GM12878 (cell line): ENCODE measurements at places on chromosomes 12 and 14. TPM values are rescaled to one million over a fixed set of nuclear protein-coding genes. Genes with fewer than 3 reads are reported as not detected.

The KCNK13 gene
- polyA plus RNA-seq = not detected in 2 replicates

The SOAT2 gene
- 0.40 and 0.72 TPM in 2 replicates for polyA plus RNA-seq

The GLI1 gene
- polyA plus RNA-seq = 0.27 TPM in 1 of 2 replicates, not detected in the other

The CLEC4D gene
- polyA plus RNA-seq = not detected in 2 replicates

The NGB gene
- not detected in 2 replicates for polyA plus RNA-seq

The HOXC5 gene
- polyA plus RNA-seq = not detected in 2 replicates

The SALL2 gene
- polyA plus RNA-seq = 1.7 TPM in 2 replicates

The MAP1LC3B2 gene
- polyA plus RNA-seq = 2.7 and 3.7 TPM in 2 replicates

The EXOC3L4 gene
- not detected in 2 replicates for polyA plus RNA-seq

The NCOR2 gene
- polyA plus RNA-seq = 13.8 and 17.1 TPM in 2 replicates

DNA sequence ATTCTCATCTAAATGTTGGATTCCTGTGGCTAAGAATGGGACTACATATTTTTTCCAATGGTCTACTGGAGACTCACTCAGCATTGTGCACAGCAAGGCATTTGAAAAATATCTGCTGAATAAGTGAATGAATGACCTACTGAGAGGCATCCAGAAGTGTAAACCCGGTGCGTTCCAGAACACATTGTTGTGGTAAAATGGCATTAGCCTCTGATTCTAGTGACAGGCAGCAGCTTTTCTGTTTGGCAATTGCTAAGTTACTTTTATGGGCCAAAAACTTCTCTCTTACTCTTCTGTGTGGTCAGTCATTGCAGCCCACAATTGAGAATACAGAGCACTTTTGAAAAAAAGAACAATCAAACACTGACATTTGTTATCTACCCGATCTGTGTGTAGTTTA lies 36.5 kb downstream of the WIF1 start:
- no peak for DNase-seq

DNA sequence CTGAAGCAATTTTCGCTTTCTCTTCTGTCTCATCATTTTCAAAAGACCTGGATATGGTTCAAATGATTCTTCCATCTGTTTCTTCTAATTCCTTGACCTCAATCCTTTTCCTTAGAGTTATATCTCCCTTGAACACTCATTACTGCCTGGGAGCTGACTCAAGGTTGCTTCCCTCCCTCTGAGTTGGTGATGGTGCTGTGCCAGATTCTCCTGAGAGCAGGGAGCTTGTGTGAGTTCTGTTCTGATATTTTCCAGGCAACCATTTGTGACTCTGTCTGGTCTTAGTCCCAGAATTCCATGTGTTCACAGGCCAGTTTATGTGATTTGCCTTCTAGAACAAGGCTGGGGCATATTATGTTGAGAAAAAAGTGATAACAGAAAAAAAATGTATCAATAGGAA lies 505.1 kb upstream of the SYT1 start:
- DNase-seq = no peak

DNA sequence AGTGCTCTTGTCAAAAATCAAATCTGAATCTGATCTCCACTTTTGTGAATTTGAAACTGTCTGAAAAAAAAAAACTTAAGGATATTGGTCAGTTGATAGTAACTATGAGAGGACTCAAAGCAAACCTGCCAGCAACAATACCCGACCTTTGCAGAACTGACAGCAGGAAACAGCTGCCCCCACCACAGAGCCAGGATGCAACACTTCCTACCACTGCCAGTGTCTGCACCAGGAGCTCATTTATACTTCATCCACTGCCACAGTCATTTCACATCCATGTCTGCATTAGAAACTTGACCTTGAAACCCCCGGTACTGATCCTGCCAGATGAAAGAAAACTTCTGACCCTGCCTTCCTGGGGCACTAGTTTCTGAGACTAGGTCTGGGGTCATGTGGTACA lies 27.4 kb upstream of the RXYLT1 start:
- no peak for DNase-seq

DNA sequence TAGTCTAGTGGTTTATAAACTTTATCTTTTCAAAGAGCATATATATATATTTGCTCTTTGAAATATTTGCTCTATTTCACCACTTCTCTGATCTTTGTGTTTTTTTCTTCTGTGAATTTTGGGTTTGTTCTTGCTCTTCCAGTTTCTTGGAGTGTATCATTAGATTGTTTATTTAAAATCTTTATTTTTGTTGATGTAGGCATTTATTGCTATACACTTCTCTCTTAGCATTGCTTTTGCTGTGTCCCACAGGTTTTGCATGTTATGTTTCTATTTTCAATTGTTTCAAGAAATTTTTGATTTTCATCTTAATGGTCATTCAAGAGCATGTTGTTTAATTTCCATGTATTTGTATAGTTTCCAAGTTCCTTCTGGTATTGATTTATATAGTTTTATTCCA lies 69.1 kb downstream of the BRMS1L start:
- no peak for DNase-seq

- DNase-seq = no peak
Measured at GRCh38 chr12:124035163-124035562, 62.1 kb downstream of the ZNF664 start.

DNA sequence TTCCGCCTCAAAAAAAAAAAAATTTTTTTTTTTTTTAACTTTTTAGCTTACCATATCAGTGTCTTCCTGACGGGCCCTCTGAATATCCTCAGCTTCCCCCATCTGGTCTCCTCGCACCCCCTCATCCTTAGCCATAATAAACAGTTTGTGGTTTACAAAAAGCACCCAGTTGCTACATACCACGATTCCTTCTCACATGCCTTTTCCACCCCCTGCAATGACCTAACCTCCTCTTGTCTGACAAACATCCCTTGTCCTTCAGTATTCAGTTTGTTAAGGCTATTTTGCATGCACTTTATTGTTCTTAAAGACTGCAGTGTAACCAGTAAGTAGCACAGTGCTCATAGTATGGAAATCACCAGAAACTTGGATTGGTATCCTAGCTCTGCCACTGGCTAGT lies 88.5 kb downstream of the PPM1H start:
- DNase-seq = no peak

GRCh38 chr12:12357719-12358461 lies 1.0 kb downstream of the BORCS5 start:
- no peak for DNase-seq

- DNase-seq = no peak
Measured at GRCh38 chr12:57754411-57755193, at the start of gene MARCHF9. MARCHF9 (plus strand) TSS chr12:57755103; CDS start chr12:57755529, 426 bp downstream.

DNA sequence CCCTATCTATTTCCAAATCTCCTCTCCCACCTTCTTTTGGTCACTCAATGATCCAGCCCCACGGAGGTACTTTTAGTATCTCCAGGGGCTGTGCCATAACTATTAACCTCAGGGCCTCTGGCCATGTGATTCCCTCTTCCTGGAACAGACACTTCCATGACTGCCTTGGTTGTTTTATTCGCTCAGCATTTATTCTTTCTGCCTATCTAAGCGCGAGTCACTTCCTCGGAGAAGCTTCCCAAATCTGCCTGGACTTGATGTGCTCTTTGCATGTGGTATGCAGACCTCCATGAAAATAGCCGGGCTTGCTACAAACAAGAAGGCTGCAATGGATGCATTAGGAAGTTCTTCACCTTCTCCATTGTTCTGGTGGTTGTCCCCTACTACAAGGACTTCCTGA lies 939.0 kb upstream of the TMEM132C start:
- DNase-seq = no peak

DNA sequence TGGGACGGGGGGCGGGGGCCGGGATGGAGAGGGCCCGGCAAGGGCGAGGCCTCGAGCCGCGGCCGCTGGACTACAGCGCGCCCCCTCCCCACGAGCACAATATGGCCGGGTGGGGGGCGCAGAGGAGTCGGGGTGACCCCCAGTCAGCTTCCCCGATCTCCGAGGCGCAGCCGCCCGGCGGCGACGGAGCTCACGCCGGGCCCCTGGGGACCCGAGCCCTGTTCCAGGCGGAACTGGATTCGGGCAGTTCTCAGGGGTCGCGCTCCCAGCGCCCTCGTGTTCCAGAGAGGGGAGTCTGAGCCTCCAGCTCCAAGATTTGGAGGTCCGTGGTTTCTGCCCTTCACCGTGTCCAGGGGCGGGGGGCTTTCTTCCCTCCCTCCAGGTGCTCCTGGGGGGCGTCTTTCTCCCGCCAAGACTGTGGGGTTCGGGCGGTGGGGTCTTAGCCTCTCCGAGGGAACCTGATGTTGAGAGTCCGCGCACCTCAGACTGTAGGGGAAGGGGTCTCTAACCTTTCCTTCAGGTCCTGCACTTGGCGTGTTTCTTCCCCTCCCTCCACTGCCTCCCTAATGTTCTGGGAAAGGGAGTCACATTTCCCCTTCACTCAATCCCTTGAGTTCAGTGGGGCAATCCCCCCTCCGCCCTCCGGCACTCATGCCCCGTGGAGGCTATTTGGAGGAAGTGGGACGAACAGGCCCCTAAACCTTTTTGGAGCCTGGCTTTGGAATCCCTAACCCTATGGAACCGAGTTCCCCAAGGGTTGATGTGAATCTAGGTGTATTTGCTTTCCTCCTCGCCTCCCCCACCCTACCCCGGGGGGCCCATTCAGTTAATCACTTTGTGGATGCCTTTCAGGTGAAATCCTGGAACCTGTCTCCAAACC lies 584 bp downstream of the ACVR1B start:
- DNase-seq = no peak

DNA sequence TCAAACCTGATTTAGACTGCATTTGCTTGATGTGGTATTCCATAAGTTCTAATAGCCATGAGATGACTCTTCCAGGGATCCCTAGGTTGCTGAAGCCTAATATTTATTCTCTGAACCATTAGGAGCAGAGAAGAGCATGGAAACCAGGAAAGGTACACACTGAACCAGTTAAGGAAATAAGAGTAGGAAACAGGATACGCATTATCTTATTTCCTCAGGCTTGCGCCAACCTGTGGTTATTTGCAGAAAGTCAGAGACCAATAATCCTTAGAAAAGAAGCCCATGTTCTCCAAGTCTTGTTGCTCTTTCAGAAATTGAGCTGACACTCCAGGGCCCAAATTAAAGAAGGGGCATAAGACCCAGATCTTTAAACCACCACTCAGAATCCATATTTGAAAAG lies 41.8 kb upstream of the SMUG1 start:
- no peak for DNase-seq

DNA sequence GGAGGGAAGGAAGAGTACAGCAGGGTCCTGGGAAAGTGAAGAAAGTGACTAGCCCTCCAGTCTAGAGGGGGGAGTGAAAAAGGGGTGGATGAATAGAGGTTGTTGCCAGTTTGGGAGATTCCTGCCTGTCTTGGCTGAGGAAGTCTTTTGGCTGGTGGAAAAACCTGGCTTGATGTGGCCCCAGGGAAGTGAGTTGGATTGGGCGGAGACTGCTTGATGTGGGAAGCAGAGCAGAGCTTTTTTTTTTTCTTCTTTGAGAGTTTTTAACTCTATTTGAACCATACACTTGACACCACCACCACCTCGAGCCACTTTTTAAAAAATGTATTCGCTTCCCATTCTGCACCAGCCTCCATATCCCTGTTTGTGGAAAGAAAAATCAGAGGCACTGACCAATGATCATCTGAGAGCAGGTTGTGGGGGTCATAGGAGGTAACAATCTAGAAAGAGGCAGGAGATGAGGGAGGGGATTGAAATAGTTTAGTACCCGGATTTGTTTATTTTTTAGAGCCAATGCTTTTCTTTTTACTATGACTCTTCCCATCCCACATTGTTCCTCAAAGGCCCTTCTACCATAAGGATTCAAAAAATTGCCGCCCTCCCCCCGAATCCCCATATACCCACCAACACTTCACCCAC lies 690 bp upstream of the DTX3 start:
- no peak for DNase-seq

DNA sequence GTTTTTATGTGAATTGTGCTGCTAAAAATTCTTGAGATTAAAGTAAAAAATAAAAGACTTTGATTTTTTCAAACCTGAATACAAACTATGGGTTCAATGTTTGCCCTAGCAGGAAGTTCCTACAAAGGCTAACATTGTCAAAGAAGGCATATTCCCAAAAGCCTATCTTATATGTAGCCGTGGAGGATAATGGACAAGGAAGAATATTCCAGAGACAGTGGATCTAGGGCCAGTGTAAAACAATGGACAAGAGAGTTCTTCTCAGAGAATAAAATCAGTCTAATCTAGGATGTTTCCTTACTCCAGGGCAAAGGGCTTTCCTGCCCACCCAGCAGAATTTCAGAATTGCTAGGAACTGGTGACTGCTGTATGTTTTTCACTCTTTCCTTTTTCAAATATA lies 359.2 kb upstream of the ATP2B1 start:
- DNase-seq = no peak

GRCh38 chr12:32457251-32458025 lies 58.1 kb downstream of the FGD4 start:
- DNase-seq = no peak

DNA sequence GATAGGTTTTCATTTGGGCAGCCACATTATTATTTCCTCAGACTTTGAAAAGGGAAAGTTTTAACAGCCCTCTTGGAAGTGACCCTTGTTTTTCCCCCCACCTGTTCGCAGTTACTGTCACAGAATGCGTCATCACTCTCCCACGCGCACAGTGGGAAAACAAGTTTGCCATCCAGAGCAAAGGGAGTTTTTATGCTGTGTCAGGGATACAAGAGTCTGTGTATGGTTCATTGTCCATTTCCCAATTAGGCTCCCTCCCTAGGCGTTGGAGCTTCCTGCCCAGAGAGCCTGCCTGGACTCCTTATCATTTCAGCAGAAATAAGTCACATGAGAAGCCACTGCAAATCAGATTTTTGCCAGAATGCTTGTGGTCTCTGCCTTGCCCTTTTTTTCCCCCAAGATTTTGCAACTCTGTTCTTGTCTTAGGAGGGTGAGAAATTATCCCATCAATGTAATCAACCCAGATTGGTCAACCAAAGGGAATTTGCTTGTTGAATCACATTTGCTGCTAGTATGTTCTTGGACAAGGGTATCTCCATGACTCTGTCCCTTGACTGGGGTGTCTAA lies 104.1 kb downstream of the IGF1 start:
- DNase-seq = no peak

- DNase-seq = no peak
Measured at GRCh38 chr12:30155001-30155730, 371.4 kb upstream of the TMTC1 start.

GRCh38 chr14:61559641-61560201 lies 135.6 kb upstream of the HIF1A start:
- DNase-seq = no peak

- no peak for DNase-seq
Measured at GRCh38 chr14:95437715-95438114, 78.7 kb downstream of the SYNE3 start.
